Memory B cell (primary cell): ENCODE measurements at places on chromosomes 16 and 17.

DNA sequence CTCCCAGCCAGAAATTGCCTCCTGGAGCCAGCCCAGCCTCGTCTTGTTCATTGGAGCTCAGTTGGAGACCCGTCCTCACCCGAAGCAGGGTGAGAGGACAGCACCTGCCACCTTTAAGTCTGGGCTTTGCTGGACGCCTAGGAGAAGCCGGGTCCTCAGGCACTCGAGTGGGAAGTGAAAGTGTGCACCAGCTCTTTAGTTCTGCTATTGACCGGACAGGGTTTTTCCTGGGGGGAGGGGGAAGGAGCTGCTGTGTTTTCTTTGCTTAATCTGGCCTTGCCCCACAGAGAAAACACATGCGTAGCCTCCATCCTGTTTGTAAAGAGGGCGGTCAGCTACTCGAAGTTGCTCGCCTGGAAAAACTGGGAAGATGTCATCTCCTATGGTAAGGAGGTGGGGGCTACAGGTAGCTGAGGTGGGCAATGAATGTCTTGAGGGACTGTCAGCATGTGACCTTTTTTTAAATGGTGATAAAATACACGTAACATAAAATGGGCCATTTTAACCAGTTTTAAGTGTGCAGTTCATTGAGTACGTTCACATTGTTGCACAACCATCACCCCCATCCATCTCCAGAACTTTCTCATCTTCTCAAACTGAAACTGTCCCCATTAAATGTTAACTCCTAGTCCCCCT is 34.4 kb downstream of the CMIP start:
- DNase-seq = peak; percentile 83

DNA sequence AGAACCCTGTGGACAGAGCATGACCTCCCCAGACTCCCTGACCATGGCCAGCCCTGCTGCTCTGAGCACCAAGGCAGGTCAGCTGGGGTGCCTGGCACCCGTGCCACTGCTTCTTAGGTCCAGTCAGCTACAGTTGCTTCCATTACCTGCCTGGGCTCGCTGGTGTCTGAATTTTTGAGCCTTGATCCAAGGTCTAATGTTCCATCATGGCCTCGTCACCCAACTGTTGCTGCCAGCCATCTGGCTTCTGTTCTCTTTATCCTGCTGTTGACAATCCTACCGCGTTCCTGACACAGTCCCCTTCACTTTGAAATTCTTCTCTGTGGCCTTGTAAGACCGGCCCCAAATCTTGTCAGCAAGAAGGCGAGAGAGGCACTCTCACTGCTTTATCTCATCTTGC is 16.7 kb downstream of the GLYR1 start:
- DNase-seq = no peak

DNA sequence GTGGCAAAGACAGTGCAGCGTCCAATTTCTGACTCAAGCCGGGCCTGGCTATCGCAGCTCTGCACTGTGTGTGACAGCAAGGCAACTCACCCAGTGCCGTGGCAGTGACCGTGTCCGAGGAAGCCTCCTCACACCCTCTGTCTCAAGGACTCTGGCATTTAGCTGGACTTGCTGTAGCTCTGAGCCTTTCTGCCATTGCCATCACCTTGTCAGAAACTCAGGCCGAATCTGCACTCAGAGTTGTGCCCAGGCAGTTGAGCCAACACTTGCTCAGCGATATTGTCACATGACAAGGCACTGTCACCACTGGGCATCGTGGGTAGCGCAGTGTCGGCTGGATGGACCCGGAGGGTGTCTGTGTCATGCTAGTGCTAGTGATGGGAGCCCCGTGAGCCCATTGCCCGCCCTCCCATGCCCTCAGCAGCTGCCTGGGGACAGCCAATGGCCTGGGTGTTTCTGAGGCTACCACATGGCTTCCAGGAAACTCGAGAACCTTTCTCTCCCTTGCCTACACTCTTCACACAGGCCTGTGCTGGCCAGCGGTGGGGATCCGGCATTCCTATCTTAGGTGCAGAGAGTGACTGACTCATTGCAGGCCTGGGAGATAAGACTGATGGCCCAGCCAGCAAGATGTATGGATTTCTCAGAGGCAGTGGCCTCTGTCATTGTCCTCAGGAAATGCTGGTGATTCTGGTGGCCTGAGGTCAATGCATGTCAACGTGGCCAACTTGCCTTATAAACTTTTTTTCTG is 22.1 kb upstream of the STH start:
- no peak for DNase-seq

GRCh38 chr16:1678500-1679098 is 520 bp downstream of the JPT2 start:
- DNase-seq = peak; percentile 47

DNA sequence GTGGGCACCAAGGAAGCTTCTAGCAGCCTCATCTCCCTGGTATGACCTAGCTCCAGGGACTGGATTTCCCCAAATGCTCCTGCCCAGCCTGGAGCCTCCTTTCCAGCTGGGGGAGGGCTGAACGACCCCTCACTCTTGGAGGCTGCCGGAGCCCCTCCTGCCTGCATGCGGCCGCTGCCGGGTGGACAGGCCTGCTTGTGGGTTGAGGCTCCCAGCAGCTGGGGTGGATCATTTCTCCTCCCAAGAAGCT is 213.6 kb downstream of the SEC14L1 start:
- no peak for DNase-seq

DNA sequence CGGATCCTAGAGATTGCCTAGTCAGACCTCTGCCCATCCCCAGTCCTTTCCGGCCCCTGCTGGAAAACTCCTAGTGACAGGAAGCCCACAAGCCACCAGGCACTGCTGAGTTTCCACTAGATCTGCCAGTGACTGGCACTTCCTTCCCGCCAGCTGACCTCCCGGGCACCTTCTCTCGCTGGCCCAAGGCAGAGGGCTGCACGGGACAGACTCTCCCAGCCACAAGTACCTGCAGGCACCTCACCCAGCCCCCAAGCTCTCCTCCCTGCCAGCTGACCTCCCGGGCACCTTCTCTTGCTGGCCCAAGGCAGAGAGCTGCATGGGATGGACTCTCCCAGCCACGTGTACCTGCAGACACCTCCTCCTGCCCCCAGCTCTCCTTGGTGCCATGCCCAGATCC is 66.3 kb upstream of the DOC2B start:
- no peak for DNase-seq
